Vagina (tissue), 2 donors: ENCODE measurements at places on chromosomes 1 and 21.

DNA sequence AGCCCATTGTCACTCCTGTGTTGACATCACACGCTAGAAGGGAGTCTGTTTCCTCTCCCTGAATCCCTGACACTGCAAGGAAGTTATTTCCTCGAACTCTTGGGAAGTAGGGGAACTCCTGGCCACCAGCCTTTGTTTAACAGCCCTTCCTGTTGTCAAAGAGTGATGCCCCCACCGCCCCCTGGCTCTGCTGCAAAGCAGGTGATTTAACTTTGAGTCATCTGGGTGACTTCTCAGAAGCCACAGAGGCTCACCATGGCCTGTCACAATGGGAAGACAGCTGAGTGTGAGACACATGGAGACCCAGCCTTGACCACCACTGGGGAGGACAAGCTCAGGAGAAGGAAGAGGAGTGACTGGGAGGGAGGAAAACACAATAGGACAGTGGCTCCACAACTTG lies 182.8 kb downstream of the PSMG1 start:
- DNase-seq = no peak
- H3K36me3 ChIP-seq = no peaks in the 10 kb centered on the region
- H3K27ac ChIP-seq = peak overlapping the region; percentile 41
- no peaks in the 10 kb centered on the region for H3K27me3 ChIP-seq

DNA sequence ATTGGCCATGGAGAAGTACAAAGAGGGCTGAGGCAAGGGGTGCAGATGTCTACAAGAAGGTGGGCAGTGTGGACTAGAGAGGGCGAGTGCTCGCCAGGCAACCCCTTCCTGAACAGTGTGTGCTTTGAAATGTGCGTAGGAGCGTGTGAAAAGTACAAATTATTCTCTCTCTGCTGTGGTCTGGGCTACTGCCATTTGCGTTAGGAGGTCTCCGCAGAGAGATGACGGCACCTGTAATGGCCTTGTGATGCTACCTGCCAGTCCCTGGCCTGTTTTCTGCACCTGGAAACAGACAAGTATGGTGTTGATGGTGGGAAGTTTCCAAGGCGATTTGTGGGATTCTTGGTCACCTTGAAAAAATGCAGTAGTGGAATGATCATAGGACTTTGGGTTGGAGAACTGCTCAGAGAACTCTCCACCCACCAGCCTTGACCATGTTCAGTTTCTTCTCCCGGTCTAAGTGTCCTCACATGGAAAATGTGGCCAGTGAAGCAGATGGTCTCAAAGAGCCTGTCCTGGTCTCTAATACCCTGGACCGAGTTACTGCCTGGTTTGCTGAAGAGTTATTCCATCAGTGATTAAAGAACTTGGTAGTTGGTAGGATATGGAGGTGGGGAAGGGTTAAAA lies 74.5 kb downstream of the MRPS6 start:
- H3K4me3 ChIP-seq = no peak overlapping the region
- H3K27ac ChIP-seq = no peak overlapping the region
- no peak for DNase-seq
- H3K27me3 ChIP-seq = no peaks in the 10 kb centered on the region
- H3K36me3 ChIP-seq = peaks cover 14% of the 10 kb centered on the region

GRCh38 chr1:164748253-164748899 lies 189.4 kb downstream of the PBX1 start:
- H3K27ac ChIP-seq = peak overlapping the region; percentile 70
- H3K4me3 ChIP-seq = no peak overlapping the region
- H3K36me3 ChIP-seq = no peaks in the 10 kb centered on the region

DNA sequence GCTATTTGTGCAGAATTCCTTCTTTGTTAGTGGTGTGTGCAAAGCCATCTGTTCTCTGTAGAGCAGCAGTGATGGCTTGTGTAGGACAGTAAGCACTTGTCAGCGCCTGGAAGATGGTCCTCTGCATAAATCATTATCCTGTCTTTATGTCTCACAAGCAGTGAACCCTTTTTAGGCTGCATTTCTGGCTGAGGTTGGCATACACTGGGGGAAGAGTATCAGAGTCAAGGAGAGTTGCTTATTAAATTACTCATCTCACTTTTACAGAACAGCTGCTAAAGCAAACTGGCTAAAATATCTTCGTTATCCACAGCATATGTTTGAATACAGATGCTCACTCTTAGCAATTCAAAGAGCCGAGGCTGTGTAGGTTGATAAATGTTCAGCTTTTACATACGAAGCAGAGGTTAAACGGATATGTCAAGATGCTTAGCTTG lies 54.6 kb upstream of the NCAM2 start:
- no peaks in the 10 kb centered on the region for H3K27me3 ChIP-seq
- DNase-seq = no peak
- H3K4me1 ChIP-seq = no peaks in the 10 kb centered on the region
- no peaks in the 10 kb centered on the region for H3K36me3 ChIP-seq

DNA sequence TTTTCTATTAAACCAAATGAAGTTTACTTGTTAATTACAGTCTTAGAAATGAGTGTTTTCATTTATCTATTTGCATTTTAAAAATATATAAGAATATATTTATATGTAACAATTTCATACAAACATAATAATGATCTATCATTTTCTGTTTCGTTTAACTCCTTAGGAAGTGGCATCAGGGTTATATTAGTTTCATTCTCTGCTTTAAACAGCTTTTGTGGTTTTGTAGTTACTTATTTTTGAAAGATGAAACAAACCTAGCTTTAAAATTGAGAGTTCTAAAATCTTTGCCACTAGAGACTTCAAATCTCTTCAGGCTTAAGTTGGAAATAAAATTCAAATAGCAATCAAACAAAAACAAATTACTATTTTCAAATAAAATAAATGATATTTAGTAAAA lies 2110.6 kb downstream of the MRPL39 start:
- no peak overlapping the region for H3K27ac ChIP-seq
- H3K36me3 ChIP-seq = no peaks in the 10 kb centered on the region
- no peak overlapping the region for H3K4me3 ChIP-seq
- H3K27me3 ChIP-seq = no peaks in the 10 kb centered on the region
- H3K4me1 ChIP-seq = no peaks in the 10 kb centered on the region
- no peak for DNase-seq
